ENCODE measurements at places on chromosomes 12 and 14. TPM values are rescaled to one million over a fixed set of nuclear protein-coding genes. Genes with fewer than 3 reads are reported as not detected.
A peak's percentile ranks its signal among the peaks of the same experiment; 100 is the strongest.

DNA sequence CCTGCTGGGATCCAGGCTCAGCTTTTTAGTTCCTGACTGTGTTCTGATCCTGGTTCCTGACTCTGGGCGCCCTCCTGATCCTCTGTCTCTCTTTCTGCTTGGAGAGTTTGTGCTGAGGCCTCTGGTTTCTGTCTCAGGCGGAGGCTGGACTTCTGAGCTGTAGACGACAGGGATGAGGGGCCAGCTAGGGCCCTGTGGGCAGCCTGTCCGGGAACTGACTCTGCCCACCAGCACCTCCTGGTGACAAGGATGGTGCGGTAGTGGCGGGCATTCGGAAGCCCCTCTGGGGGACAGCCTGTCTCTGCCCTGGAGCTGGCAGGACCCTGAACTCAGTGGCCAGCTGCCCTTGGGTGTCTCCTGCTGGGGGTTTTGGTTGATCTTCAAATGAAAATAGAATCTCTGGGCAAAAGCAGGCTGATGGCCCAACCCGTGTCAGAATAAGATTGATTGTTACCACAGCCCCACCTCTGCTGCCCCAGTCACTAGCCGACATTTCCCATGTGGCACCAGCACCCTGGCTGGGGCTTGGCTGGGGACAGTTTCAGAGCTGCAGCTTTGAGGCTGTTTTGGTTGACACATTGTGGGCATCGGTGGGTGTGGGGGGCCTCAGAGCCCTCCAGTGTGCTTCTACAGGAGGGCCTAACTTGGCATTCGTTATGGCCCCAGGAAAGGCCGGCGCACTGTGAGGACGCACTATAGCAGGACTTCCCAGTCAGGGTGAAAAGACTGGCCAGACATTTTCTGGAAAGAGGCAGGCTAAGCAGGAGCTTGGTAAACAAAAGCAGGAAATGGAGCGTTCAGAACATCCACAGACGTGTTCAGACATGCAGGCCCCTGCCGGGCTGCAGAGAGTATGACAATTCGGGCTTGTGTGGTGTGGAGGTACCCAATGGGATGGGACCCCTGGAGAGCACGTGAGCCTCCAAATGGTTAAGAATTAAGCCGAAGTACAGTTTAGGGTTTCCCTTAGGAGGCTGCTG is 16.2 kb downstream of the KRT80 start:
- H3K4me1 ChIP-seq: no peaks in the 10 kb centered on the region
- no peaks in the 10 kb centered on the region for H3K27me3 ChIP-seq
- H3K36me3 ChIP-seq: no peaks in the 10 kb centered on the region
- DNase-seq: no peak
- H3K27ac ChIP-seq: no peak overlapping the region

GRCh38 chr12:50088577-50089335 is 3.6 kb downstream of the SMARCD1 start:
- H3K27ac ChIP-seq: no peak overlapping the region
- DNase-seq: peak; percentile 57
- H3K27me3 ChIP-seq: no peaks in the 10 kb centered on the region
- no peak overlapping the region for H3K4me3 ChIP-seq
- H3K36me3 ChIP-seq: peaks cover 29% of the 10 kb centered on the region

DNA sequence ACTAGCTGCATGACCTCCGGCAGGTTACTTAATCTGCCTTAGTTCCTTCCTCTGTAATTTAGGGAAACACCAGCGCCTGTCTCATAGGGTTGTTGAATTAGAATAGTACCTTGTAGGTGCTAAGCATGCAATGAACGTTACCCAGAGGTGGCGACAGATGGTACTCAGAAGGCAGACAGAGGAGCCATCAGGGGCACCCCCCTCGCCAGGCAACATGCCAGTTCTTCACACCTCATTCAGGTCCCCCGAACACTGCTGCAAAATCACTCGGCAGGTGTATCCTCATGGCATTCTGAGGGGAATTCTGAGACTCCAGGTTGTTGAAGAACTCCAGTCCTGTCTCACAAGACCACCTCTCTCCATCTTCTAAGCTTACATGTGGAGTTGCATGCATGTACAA is 10.1 kb downstream of the ISM2 start:
- no peak for DNase-seq
- H3K36me3 ChIP-seq: no peaks in the 10 kb centered on the region
- H3K4me3 ChIP-seq: no peak overlapping the region

Gene TESPA1
- total RNA-seq: 3.2 TPM

- DNase-seq: no peak
- H3K27ac ChIP-seq: no peak overlapping the region
- peaks cover 1% of the 10 kb centered on the region for H3K4me1 ChIP-seq
- H3K36me3 ChIP-seq: no peaks in the 10 kb centered on the region
- H3K27me3 ChIP-seq: no peaks in the 10 kb centered on the region
- no peak overlapping the region for H3K4me3 ChIP-seq
These were observed 45.8 kb upstream of the EIF5 start for GRCh38 chr14:103288076-103288766.

Gene GUCY2C
- total RNA-seq: 0.05 TPM

DNA sequence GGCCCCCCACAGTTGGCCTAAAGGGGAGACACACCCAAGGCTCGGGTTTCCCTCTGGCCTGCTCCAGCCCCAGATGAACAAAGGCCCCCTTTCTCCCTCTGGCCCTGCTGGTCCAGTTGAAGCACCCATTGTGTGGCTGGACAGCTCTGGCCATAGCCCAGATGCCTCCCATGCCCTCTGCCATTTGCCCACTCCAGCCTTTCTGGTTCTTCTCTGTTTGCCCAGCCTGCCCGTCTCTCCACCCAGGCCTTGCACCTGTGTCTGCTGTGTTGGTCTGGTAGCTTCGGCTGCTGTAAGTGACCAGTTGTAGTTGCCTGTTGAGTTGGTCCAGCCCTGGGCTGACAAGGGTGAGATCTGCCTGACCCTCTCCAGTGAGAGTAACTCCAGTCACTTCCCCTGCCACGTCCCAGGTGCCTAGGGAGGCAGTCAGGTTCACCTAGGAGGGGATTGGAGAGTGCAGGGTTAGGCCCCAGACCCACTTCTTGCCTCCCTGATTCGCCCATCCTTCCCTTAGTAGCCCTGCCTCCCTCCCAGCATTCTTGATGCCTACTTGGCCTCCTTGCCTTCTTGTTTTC is 3.0 kb downstream of the B4GALNT1 start:
- H3K36me3 ChIP-seq: no peaks in the 10 kb centered on the region
- no peak for DNase-seq
- peaks cover 23% of the 10 kb centered on the region for H3K4me1 ChIP-seq
- no peak overlapping the region for H3K4me3 ChIP-seq

GRCh38 chr12:45433441-45433868 is 217.6 kb downstream of the ANO6 start:
- no peak overlapping the region for H3K4me3 ChIP-seq
- peaks cover 4% of the 10 kb centered on the region for H3K36me3 ChIP-seq
- no peak for DNase-seq
- no peaks in the 10 kb centered on the region for H3K4me1 ChIP-seq
- H3K27me3 ChIP-seq: no peaks in the 10 kb centered on the region

- H3K27me3 ChIP-seq: no peaks in the 10 kb centered on the region
- no peak overlapping the region for H3K4me3 ChIP-seq
- H3K27ac ChIP-seq: no peak overlapping the region
- DNase-seq: no peak
These were observed 101.7 kb upstream of the CLEC14A start for GRCh38 chr14:38357557-38357956.

DNA sequence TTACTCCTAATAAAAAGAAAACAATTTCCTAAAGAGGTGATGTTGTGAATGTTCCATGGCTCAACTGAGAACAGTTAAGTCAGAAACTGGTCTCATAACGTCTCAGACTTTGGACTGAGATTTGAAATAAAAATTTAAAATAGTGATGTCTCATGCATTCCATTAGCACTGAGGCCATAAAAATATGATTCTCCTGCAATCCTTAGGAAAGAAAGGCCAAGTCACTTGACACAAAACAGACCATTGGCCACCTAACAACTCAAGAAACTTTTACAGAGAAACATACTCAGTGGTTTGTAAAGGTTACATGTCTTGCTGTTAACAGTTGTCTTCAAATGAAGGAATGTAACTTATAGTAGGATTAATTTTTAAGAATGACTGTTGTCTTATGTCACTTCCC is 58.1 kb downstream of the STAB2 start:
- no peak for DNase-seq
- H3K36me3 ChIP-seq: no peaks in the 10 kb centered on the region
- H3K27me3 ChIP-seq: no peaks in the 10 kb centered on the region
- no peaks in the 10 kb centered on the region for H3K4me1 ChIP-seq
- H3K4me3 ChIP-seq: no peak overlapping the region

Gene WNT1
- not detected for total RNA-seq

Gene FITM1
- 1.7 TPM for total RNA-seq

Gene TM7SF3
- 60.8 TPM for total RNA-seq

DNA sequence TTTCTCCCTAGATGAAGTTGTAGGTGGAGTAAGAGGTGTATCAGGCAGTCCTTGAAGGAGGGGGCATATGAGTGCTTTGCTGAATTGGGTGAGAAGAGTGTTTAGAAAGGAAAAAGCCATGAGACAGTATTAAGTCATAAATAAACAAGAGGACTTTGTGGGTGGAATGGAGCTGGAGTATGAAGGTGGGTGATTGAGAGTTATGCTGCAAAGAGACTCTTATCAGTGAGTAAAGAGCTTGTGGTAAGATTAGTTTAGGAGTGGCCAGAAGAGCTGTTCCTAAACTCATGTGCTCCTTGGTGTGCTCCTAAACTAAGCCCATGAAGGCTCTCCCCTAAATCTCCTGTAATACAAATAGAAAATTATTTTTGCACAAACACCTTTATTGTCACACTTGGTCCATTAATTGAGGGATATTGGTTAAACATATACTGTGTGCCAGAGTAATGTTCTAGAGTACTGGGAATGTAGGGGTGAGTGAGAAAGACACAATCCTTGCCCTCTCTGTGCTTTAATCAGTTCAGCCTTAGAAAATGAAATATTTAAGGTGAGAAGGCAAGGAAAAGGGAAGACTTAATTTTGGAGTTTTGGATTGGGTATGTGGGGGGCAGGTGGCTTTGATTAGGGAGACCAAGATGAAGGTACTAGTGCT is 9.8 kb downstream of the CHPT1 start:
- H3K27ac ChIP-seq: no peak overlapping the region
- no peaks in the 10 kb centered on the region for H3K36me3 ChIP-seq
- H3K4me1 ChIP-seq: peaks cover 36% of the 10 kb centered on the region
- H3K27me3 ChIP-seq: no peaks in the 10 kb centered on the region

- H3K4me1 ChIP-seq: no peaks in the 10 kb centered on the region
- DNase-seq: no peak
- no peak overlapping the region for H3K27ac ChIP-seq
- no peak overlapping the region for H3K4me3 ChIP-seq
These were observed 111.4 kb downstream of the DICER1 start for GRCh38 chr14:95045836-95046430.

DNA sequence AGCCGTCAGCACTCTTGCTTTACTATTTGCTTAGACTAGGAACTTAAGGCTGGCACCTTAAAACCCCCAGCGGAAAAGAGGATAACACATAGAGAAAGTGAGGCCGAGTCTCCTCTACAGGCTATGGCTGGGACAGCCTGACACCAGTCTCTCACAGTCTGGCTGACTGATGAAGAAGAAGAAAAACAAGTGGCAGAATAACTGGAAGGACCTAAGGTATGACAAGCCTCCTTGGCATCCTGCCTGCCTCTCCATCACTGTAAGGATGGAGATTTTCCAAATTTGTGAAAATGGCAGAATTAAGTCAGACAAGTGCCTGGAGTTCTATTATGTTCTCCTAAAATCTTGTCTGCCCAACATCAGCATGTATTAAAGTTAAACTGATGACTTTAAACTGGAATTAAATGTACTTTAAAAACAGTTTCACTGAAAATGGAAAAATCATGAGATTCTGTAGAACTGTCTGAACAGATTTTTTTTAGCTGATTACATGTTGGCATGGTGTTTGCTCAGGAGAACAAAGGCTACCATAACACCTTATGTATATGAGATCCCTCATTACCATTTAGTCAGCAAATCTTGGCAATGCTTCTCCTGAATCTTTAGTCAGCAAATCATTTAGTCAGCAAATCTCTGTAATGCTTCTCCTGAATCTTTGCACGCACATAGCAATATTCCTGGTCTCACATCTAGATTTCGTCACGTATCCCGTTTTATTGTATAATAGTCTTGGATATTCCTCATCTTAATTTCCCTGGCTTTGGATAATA is 140.3 kb upstream of the AEBP2 start:
- no peaks in the 10 kb centered on the region for H3K27me3 ChIP-seq
- DNase-seq: no peak
- H3K36me3 ChIP-seq: peaks cover 5% of the 10 kb centered on the region
- H3K27ac ChIP-seq: no peak overlapping the region

DNA sequence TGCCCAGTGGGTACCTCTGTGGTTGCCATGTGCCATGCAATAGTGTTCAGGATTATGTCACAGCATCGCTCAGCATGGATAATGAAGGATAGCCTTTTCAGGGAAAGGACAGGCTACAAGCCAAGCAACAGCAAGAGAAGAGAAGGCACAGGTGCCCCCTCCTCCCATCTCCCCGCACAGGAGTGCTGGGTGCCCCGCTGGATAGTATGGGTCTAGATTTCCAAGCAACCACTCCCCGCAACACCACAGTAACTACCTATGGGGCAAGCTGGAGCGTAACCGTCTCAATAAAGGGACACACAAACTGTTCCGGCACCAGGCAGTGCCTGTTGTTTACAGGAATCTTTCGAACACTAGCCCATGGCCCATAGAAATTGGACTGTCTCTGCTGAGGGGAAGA is 222.2 kb downstream of the ITPR2 start:
- no peak overlapping the region for H3K27ac ChIP-seq
- H3K27me3 ChIP-seq: no peaks in the 10 kb centered on the region
- H3K4me1 ChIP-seq: no peaks in the 10 kb centered on the region
- peaks cover 26% of the 10 kb centered on the region for H3K36me3 ChIP-seq

Gene PXMP2
- total RNA-seq: 43.8 TPM

Gene WASHC4
- 59.1 TPM for total RNA-seq

DNA sequence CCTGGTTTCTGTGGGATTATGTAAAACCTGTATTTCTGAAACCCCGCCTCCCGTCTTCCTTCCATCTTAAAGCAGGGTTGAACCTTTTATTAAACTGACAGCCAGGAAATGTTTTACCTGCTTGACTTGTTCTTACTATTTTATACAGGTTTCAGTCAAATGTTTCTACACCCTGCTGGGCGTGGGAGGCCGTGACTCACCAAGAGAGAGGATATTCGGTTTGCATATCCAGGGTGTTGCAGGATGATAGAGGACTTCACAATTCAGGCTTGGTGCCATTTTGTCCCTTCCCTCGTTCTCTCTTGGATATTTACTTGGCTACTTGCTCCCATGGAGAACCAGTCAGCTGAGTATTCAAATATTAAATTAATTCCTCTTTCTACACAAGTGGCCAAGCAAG is 69.7 kb downstream of the ARF6 start:
- no peak overlapping the region for H3K4me3 ChIP-seq
- DNase-seq: no peak
- no peak overlapping the region for H3K27ac ChIP-seq
- H3K4me1 ChIP-seq: peaks cover 12% of the 10 kb centered on the region
- no peaks in the 10 kb centered on the region for H3K27me3 ChIP-seq
- no peaks in the 10 kb centered on the region for H3K36me3 ChIP-seq
